ENCODE measurements at places on chromosomes 7 and 10.

GRCh38 chr10:97737770-97738265, 890 bp downstream of the ZFYVE27 start:
- DNase-seq: no peak

DNA sequence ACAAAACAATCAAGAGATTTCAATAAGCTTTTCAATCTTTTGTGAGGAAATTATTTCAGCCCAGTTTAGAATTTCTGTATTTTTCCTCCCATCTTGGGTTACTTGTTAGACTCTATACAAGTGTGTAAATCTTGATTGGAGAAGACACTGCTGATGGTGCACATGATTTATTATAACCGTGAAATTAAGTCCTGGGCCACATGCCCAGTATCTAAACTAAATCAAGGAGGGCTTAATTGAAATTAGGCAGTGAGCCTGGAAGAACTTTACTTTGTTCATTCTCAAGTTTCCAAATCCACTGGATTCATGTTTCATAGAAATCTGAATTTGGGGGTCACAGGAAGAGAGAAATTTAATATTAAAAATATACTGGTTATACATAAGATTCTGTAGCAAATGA, 44.5 kb downstream of the CSTF2T start:
- no peak for DNase-seq

DNA sequence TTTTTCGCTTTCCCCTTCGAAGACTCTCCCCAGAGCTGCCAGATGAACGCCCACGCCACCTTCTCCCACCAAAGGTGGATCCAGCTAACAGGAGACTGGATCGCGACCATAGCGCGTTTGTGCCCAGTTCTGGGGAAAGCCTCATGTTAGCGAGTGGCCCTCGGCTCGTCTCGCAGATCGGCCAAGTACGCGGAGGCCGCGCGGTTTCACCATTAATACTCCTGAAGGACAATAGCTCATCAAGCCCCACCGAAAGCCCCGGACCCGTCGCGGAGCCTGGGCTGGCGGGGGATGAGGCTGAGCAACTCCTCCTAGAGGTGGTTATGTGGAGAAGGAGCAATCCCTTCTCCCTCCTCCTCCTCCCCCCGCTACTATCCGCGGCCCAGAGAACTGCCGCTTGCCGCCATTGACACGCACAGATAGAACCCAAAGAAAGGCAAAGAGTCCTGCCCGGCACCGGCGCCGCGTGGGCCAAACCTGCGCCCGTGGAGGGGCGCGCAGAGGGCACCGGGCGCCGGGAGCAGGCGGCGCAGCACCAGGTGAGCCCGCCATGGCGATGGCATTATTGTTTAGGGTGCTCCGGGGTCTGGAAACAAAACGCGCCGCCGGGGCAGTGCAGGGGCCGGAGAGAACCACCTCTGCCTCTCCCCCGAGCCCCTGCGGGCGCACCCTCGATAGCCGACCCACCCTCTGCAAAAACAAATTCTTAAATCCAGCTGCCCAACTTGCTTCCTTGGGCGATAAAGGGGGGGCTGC, at the start of gene MACROH2A2:
Gene MACROH2A2, plus strand, starts transcription at position 385 of the 756 bp plus-strand sequence. CDS start 22,813 bp downstream, outside the sequence.
- DNase-seq: no peak

DNA sequence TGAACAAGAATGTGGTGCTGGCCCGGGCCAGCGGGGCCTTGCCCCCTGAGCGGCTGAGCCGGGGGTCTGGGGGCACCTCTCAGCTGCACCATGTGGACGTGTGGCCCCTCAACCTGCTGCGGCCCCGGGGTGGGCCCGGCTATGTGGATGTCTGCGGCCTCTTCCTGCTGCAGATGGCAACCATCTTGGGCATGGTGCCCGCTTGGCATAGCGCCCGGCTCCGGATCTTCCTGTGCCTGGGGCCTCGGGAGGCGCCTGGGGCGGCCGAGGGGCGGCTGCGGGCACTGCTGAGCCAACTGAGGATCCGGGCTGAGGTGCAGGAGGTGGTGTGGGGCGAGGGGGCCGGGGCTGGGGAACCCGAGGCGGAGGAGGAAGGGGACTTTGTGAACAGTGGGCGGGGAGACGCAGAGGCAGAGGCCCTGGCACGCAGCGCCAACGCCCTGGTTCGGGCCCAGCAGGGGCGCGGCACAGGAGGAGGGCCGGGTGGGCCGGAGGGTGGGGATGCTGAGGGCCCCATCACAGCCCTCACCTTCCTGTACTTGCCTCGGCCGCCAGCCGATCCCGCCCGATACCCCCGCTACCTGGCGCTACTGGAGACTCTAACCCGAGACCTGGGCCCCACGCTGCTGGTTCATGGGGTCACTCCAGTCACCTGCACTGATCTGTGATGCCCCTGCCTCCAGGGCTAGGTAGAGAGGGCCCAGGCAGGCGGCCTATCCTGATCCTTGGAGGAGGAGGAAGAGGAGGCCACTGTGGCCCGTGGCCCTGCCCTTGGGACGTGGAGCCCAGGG, 1.1 kb upstream of the TRIP6 start:
- DNase-seq: no peak

- DNase-seq: no peak
Measured at GRCh38 chr10:128879441-128880140, 587.5 kb upstream of the MGMT start.

GRCh38 chr7:23185980-23186379, 4.1 kb downstream of the NUP42 start:
- no peak for DNase-seq

DNA sequence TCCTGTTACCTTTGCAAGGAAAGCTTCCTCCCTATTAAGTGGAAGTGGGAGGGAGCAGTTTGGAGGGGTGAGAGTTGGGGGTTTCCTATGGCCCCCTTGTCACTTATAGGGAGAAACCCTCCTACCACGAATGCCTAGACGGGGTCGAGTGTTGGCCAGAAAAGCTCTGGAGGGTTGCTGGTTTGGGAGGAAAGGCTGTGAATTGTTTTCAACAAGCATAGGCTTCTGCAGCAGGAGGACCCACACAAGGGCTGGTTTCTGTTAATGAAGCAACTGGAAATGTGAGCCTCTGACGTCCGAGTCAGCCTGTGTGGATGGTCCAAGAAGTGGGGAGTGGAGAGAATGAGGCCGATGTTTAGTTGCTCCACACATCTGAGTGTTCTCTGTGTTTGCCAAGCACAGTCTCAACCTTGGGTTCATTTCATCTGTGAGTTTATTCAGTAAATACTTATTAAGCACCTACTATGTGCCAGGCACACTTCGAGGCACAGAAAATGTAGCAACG, 37.3 kb upstream of the LEP start:
- DNase-seq: no peak

- no peak for DNase-seq
Measured at GRCh38 chr7:70776627-70777101, 355.3 kb upstream of the GALNT17 start.

- no peak for DNase-seq
Measured at GRCh38 chr7:3589752-3590151, 288.7 kb downstream of the SDK1 start.

DNA sequence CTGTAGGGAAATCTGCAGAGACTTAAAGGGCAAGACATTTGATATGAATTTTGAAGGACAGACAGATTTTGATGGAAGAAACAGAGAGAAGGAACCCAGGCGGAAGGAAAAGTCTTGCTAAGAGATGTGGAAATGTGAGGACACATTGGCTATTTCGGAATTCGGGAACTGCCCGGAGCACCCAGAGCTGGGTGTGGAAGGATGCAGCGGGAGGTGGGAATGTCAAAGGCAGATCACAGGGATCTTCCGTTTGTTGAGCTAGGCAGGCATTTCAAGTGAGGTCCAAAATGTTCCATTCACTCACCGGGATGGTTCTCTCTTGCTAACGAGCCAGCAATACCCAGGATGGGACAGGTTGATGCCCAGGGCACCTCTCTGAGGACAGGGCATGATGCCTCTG, 87.2 kb upstream of the CTBP2 start:
- DNase-seq: no peak

DNA sequence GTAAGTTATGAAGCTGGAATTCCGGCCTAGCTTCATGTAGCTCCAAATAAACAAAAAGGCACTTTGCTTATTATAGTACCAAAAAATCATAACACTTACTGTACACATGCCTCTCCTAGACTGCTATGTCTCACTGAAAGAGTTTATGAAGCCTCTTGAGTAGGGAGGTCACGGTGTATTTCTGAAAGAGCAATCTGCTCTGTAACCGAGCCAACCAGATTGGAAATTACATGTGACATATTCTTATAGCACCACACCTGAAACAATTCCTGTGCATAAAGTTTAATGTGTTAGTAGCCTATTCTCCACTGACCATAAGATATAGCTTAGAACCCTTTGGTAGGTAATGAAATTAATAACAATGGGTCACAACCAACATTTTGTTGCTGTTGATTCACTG, 1.3 kb upstream of the FAM3C start:
- no peak for DNase-seq

DNA sequence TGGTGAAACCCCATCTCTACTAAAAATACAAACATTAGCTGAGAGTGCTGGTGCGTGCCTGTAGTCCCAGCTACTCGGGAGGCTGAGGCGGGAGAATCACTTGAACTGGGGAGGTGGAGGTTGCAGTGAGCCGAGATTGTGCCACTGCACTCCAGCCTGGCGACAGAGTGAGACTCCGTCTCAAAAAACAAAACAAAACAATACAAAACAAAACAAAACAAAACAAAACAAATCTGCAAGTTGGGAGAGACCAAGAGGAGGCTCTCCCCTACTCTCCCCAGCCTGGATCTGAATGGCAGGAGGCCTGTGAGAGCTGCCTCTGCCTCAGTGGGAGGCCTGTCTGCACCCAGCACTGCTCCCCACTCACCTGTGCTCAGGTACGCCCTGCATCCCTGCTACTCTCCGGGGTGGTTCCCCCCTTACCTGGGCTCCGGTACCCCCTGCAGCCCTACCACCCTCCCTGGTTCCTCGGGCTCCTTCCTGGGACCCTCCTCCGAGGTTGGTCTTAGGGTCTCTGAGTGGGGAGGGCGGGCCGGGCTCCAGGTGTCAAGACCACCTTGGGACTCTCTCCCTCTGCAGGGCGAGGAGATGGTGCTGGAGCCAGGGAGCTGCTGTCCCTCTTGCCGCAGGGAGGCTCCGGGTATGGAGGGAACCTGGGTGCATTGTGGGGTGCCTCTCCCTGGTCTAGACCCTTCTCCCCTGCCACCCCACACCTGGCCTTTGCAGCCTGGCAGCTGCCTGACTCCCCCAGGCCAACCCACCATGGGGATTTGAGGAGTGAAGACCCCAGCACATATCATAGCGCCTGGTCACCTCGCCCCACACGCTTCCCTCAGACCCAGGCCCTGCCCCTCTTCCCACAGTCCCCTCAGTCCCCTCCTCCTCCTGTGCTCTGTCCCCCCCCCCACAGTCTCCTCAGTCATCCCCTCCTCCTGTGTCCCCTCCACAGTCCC, 9.5 kb upstream of the ZNF862 start:
- DNase-seq: no peak

- no peak for DNase-seq
Measured at GRCh38 chr10:35140727-35141126, 14.1 kb downstream of the CREM start.

DNA sequence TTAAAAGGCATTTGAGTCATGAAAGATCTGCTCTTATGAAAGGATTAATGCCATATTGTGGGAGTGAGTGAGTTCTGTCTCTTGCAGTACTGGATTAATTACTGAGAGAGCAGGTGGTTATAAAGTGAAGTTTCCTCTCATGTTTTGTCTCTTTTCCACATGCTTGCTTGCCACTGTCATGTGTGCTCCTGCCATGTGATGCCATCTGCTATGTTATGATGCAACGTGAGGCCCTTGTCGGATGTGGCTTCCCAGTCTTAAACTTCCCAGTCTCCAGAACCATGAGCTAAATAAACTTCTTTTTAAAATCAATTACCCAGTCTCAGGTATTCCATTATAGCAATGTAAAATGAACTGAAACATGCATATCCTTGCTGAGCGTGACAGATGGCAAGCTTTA, 22.7 kb upstream of the TCTN3 start:
- DNase-seq: no peak

- no peak for DNase-seq
Measured at GRCh38 chr10:43943818-43944360, 295.2 kb upstream of the ZNF32 start.

DNA sequence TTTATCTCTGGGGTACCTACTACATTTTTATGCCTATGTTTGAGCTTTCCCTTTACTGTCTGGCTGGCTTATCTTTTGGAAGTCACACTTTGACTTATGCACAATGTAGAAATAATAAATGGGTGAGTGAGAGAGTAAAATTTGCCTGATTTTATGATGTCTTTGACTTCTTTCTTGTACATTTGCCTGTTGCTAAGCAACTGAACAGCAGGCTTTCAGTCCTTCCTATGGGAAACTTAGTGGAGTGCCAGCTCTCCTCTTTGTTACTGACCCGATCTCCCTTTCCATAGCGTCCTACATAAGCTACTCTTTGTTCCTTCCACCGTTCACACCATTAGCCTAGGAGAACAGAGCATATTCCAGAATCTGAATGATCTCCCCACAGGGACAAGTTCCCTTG, 4.2 kb downstream of the TAS2R60 start:
- no peak for DNase-seq

DNA sequence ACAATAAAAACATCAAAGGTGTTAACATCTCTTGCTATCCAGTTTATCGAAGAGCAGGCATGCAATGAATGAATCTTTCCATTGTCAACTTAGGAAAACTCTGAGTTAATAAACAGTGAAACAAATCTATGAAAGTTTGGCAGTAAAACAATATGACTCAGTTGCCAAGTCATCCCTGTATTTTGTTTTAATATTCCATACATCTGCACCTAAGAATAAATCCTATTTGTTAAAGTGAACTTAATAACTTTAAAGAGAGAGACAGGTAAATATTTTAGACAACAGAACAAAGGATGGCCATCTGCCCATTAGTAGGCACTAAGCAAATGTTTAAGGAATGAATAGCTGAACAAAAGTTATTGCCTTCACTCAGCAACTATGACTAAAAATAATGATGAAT, 700.5 kb upstream of the CELF2 start:
- no peak for DNase-seq

DNA sequence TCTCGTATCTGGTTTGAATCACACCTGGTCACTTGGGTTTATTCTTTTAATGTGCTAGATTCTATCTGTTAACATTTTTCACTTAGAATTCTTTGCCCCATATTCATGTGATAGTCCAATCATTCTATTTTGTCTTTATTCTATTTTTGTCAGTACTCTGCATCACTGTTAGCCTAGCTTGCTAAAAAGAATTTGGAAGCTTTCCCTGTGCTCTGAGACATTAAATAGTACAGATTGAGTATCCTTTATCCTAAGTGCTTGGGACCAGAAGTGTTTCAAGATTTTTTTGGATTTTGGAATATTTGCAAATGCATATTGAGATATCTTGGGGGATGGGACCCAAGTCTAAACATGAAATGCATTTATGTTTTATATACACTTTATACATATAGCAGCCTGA, 51.0 kb downstream of the RALA start:
- DNase-seq: no peak

GRCh38 chr10:30493609-30494530, 59.9 kb downstream of the MAP3K8 start:
- no peak for DNase-seq

- no peak for DNase-seq
Measured at GRCh38 chr7:150858236-150859197, 6.2 kb downstream of the AOC1 start.

DNA sequence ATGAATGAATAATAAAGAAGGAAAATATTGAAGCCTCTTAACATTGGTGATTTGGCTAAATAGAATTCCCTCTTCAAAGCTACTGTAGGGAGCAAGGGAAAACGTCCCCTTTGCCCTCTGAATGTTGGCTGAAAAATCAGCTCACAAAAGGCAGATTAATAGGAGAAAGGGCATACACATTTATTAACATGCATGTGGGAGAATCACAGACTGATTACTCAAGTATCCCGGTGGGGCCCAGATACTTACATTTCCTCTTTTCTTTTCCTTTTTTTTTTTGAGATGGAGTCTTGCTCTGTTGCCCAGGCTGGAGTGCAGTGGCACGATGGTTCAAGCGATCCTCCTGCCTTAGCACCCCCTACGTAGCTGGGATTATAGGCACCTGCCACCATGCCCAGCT, 68.5 kb downstream of the HK1 start:
- no peak for DNase-seq
